T-helper 9 cell (primary cell): ENCODE measurements at places on chromosomes 4 and X.

GRCh38 chr4:109434007-109434971, 674 bp downstream of the SEC24B start:
- DNase-seq = peak; percentile 2

DNA sequence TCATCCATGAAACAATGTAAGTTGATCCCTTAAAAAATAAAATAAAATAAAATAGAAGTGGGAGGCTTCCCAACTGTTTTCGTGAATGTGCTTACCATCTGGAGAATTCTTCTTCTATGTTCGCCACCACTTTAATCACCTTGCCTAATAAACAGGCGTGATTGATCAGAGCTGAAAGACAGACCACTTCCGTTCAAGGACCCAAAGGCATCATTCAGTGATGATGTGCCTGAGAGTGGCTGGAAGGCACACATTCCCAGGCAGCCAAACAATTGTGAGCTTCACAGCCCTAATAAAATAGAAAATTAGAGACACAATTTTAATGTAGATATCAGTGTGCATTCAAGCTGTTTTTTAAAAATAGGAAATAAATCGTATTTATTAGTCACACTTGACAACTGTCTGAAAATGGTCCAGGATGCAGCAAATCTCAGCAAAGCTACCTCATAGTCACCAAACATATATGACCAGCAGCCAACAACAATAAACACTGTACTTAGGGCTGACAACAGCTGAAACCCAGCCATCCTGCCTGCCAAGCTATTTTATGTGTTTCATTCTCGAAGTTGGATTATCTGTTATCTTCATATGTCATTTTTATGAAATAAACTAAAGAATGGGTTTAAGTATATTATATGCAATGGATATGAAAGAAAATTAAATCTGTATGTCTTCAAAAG, 163.2 kb upstream of the FAM9B start:
- DNase-seq = no peak

DNA sequence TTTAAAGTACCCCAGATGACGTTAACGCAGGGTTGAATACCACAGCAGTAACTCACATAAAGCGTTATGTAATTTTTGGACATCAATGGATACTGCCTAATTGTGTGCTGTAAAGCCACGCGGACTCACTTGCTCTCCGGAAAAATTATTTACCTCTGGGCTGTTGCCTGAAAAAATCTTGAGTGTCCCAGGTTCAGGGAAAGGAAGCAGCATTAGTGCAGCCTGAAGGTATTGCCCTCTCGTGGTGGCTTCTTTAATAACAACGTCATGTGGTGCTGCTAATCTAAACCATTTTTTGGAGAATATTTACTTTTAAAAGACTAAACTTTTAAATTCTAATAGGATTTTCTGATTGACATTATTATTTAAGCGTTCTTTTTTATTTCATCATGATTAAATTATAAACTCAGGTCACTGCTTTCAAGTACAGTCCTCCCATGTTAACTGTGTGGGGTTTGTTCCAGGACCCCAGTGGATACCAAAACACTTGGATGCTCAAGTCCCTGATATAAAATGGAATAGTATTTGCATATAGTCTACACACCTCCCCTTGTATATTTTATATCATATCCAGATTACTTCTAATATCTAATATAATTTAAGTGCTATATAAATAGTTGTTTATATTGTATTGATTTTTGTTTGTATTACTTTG, 384.8 kb downstream of the FAM133A start:
- no peak for DNase-seq

- no peak for DNase-seq
Measured at GRCh38 chrX:113353134-113353533, 512.5 kb upstream of the AMOT start.

DNA sequence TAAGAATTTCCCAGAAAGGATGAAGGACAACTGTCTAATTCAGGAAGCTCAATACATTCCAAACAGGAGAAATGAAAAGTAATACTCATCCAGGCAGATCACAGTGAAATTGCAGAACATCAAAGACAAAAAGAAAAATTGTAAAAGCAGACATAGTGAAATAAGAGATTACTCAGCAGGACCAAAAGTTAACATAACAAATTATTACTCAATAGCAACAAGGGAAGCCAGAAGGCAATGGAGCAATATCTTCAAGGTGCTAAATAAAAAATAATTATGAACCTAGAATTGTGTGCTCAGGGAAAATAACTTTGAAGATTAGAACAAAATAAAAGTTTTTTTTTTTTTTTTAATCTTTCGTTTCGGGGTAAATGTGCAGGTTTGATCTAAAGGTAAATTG, 30.5 kb upstream of the ENPP6 start:
- no peak for DNase-seq

- DNase-seq = no peak
Measured at GRCh38 chrX:44308869-44309268, 34.6 kb downstream of the EFHC2 start.

- DNase-seq = no peak
Measured at GRCh38 chr4:180134091-180134866, 2108.9 kb upstream of the TENM3 start.

GRCh38 chr4:17667653-17668201, 53.3 kb downstream of the MED28 start:
- no peak for DNase-seq

- no peak for DNase-seq
Measured at GRCh38 chrX:110241816-110242215, 76.1 kb downstream of the AMMECR1 start.

- no peak for DNase-seq
Measured at GRCh38 chrX:84322083-84322827, 134.3 kb upstream of the RPS6KA6 start.

GRCh38 chrX:39753293-39753996, 344.3 kb downstream of the BCOR start:
- DNase-seq = no peak

DNA sequence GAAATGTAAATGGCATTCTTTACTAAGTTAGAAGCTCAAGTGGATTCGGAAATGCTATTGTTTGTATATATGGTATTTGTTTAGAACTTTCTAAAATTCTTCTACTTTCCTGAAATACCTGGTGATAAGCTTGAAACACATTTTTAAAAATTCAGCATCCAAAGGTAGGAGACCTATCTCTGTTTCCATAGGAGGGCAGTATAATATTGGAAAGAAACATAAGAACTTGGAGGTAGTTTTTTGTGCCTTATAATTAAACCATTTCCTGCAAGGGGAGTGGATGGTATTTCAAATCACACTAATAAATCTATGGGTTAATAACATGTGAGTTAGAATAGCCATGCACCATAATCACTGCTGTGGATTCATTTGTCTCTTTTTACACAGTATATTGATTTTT, 217.4 kb upstream of the AADAT start:
- no peak for DNase-seq

DNA sequence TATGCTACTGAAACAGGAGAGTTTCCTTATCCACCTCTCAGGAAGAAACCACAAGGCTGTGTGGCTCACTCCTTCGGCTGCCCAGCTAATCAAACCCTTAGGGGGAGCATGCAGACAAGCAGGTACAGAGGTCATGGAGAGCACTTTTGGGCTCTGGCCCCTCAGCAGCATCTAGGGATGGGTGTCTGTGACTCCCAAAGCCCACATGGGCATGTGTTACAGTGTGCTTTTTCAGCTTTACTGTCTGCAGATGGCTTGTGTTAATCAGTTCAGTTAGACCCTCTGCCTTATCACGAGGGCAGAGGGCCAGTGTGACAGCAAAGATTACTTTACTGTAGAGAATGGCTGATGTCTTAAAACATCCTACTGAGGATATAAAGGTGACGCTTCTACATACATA, 447.4 kb downstream of the PCDH10 start:
- DNase-seq = no peak

GRCh38 chrX:131621650-131622049, 77.8 kb downstream of the OR13H1 start:
- DNase-seq = no peak

- DNase-seq = no peak
Measured at GRCh38 chr4:139144161-139144859, 32.7 kb downstream of the ELF2 start.

GRCh38 chr4:6574747-6575502, at the start of gene MAN2B2:
MAN2B2 (plus strand) TSS chr4:6575189; CDS start chr4:6575211, 22 bp downstream.
- peak; percentile 76 for DNase-seq

DNA sequence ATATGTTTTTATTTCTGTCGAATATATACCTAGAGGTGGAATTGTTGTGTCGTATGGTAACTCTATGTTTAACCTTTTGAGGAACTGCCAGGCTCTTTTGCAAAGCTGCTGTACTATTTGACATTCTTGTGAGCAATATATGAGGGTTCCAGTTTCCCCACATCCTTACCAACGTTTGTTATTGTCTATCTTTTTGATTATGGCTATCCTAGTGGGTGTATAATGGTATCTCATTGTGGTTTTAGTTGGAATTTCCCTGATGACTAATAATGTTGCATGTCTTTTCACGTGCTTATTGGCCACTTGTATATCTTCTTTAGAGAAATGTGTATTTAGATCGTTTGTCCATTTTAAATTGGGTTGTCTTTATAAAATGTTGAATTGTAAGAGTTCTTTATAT, 24.5 kb downstream of the REPS2 start:
- no peak for DNase-seq

GRCh38 chr4:141645611-141646340, 9.4 kb downstream of the IL15 start:
- DNase-seq = no peak

GRCh38 chr4:23970201-23970850, 80.5 kb upstream of the PPARGC1A start:
- no peak for DNase-seq

- peak; percentile 20 for DNase-seq
Measured at GRCh38 chr4:149980941-149981340, 97.3 kb upstream of the DCLK2 start.

DNA sequence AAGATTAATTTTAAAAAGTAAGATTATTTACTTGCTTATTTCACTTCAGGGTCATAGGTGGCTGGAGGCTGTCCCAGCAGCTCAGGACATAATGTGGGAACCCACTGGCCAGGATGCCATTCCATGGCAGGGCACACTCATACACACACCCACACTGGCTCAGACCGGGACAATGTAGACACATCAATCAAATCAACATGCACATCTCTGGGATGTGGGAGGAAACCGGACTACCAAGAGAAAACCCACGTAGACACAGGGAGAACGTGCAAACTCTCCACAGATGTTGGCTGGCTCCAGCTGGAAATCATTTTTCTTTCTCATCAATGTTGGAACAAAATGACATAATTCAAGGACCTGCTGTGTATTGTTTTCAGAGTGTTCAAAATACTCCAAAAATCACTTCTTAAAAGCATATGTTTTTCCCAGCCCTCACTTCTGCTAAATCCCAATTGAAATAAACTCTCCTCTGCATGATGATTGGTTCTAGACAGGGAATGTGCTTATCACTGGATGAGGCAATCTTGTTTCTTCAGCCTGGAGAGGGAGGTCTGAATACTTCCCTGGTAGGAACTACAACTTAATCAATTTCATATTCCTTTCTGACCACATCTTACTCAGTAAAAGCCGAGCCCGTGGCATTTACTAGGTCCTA, 18.6 kb upstream of the CPE start:
- no peak for DNase-seq

GRCh38 chrX:134931550-134931949, 59.2 kb upstream of the SMIM10 start:
- DNase-seq = no peak

GRCh38 chr4:48858130-48858529, 27.2 kb downstream of the OCIAD1 start:
- DNase-seq = no peak
